Left ventricle myocardium inferior (tissue), 1 donor: ENCODE measurements at places on chromosomes 1 and 21. TPM values are rescaled to one million over a fixed set of nuclear protein-coding genes. Genes with fewer than 3 reads are reported as not detected.

DNA sequence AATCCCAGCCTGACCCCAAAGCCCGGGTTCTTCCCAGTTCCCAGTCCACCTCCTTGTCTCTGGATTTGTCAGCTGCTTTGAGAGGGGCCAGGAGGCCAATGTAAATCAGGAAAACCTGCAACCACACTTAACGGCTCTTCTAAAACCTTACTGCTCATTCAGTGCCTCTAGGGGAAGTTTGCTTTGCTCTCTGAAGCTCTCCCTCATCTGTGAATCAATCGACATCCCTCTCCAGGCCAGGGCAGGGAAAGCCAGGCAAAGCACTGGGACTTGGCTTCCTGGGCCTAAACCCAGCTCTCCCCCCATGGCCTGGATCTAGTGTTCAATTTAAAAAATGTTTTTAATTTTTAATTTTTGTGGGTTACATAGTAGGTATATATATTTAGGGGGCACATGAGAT is 9.3 kb downstream of the NKAIN1 start:
- no peak overlapping the region for H3K4me3 ChIP-seq
- no peak overlapping the region for H3K27ac ChIP-seq
- no peaks in the 10 kb centered on the region for H3K4me1 ChIP-seq
- DNase-seq = no peak
- no peaks in the 10 kb centered on the region for H3K36me3 ChIP-seq

DNA sequence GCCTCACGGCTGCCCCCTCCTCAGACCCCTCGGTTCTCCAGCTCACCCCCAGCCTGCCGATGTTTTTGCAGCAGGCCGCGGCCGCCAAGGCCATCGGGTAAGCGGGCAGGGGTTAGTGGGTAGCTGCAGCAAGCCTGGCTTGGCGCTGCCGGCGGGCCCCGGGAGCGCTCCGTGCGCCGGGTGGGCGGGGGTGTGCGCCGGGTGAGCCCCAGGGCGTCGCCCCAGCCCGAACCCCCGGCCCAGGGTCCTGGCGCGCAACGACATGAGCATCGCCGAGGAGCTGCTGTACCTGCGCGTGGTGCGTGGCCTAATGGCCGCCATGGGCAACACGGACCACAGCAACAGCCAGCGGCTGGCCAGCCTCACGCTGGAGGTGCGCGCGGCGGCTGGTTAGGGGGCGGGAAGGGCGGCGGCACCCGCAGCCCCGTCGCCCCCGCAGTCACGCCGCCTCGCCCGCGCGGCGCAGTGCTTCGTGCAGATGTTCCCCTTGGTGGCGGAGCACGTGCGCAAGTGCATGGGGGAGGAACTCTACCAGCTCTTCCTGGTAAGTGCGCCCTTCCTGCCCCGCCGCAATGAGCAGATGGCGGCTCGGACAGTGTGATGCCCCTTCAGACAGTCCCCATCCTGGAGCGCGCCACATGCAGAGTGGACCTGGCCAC is 6.5 kb downstream of the RNU5D-1 start:
- DNase-seq = no peak
- no peaks in the 10 kb centered on the region for H3K36me3 ChIP-seq
- peaks cover 2% of the 10 kb centered on the region for H3K4me1 ChIP-seq
- no peak overlapping the region for H3K4me3 ChIP-seq

GRCh38 chr21:17598437-17598836 is 14.3 kb downstream of the BTG3 start:
- H3K4me3 ChIP-seq = no peak overlapping the region
- H3K4me1 ChIP-seq = no peaks in the 10 kb centered on the region
- no peaks in the 10 kb centered on the region for H3K27me3 ChIP-seq

The CCT8 gene
- 104 TPM for total RNA-seq

The PIGM gene
- total RNA-seq = 2.5 TPM
